ENCODE measurements at places on chromosomes 6 and 20. TPM values are rescaled to one million over a fixed set of nuclear protein-coding genes. Genes with fewer than 3 reads are reported as not detected.

The PRL gene
- not detected for total RNA-seq

DNA sequence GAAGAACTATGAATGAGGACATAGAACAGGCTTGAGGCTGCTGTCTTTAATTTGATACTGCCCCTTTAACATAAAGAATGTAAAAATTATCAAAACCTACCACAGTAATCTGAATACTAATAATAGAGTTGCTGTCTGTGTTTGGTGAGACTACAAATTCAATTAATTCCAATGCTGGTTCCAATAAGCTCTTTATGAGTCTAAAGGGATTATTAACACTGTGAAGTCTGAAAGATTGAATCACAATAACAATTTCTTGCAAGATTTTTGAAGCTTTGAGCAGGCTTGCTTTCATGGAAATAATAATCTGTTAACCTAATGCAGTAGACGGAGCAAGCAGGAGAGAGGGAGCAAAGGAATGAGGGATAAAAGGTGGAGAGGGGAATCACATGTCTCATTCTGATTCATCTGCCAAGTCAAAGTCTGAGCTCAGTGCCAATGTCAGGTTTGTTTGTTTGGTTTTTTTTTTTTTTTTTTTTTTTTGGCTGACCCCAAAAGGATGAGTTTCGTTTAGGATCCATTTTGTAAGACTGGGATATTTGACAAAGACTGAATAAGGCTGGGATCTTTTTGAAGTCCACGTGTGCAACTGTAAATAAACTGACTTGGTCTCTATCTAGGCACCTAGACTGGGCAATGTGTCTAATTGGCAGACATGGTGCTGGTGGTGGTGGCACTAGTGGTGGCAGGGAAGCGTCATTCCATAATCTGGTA lies 211.6 kb downstream of the RNF144B start:
- no peak for DNase-seq

DNA sequence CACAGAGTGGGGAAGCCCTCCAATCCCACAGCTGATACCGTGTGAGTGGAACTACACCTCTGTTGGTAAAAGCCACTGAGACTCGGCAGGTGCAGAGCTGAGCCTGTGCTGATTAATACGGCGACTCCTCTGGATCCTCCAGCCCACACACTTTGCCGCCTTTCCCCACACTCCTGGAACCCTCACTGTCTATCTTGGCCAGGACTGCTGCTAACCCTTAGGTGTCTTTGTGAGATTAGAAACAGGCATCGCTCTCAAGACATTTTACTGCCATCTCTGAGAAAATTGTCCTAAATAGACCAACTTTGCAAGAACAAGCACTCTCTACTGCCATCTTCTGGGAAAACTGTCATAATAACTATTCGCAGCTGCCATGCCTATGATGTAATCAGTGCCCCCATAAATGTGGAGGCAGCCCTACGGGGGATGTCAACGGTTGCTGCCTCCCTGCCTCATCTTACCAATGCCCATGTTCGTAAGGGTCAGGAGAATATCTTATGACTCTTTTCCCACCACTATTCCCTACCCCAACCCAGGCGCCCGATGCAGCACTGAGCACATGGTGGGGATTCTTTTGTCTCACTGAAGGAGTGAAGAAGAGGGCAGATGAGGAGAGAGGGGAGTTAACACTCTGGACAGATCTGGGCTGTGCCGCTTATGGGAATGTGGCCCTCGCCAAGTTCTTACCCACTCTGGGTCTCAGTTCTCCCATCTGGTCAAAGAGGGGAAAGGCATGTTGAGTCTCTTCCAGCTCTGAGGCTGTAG lies 26.1 kb upstream of the KCNB1 start:
- DNase-seq: peak; percentile 20

The PLEKHG1 gene
- 9.0 TPM for total RNA-seq

DNA sequence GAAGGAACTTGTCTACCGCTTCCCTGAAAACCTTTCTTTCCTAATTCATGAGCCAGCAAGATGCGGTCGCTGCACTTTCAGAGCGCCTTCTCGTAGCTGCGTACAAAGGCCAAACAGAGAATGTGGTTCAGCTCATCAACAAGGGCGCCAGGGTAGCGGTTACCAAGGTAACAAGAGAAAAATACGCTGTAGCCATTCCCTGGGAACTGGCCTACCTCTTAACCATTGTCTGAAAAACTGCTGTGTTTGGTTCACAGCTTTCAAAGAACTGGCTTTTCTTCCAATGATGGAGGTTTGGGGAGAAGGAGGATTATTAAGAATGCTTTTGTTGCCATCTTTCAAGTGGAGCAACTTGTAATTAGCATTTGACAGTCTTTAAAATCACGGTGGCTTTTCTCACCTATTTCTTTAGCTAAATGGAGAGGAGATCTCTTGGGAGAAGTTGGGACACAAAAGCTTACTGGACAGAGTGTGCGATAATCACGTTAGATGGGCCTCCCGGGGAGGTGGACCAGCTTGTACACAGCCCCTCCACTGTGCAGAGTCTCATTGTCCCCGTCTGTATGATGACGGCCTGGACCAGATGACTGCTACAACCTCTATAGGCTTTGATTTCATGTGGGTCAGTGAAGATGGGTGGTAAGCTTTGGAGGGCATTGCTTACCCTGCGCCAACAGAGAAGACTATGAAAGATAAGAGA lies 71.5 kb downstream of the LYRM2 start:
- DNase-seq: no peak

- DNase-seq: no peak
Measured at GRCh38 chr6:2731281-2731909, 19.3 kb downstream of the MYLK4 start.

The CTCFL gene
- not detected for total RNA-seq

DNA sequence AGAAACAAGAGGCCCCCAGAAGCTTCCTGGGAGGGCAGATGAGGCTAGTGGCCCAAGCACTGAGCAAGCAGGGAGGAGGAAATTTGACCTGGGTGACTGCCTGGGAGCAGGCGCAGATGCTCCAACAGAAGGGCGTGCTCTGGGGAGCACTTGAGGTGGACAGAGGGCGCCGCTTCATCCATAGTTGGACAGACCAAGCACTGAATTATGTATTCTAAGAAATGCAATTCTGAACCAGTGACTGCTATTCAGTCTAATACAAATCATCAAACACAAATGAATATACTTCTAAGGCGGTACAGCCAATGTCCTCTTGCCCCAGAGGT lies 28.7 kb upstream of the IRF4 start:
- no peak for DNase-seq

The RSPH4A gene
- total RNA-seq: 1.6 TPM

DNA sequence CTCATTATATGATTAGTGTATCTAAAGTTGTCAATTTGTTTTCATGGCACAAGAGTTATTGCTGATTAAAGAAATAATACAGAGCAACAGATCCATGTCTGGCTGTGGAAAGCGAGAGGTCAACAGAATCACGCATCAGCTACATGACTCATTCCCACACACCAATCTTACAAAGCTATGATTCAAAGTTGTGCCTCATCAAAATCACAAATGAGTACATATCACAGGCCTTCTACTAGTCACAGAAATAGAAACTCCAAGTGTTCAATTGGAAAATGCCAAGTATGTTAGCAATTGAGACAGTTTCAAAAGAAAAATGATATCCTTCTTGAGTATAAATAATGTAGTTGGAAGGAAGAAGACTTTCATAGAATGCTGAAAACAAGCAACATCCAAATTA lies 57.8 kb upstream of the NKAIN2 start:
- no peak for DNase-seq

GRCh38 chr6:32983964-32984621 lies 15.7 kb downstream of the BRD2 start:
- DNase-seq: no peak

GRCh38 chr6:115969207-115969929 lies 91.3 kb downstream of the FRK start:
- no peak for DNase-seq

The MAS1 gene
- total RNA-seq: 0.82 TPM

The GFOD1 gene
- 32.2 TPM for total RNA-seq

DNA sequence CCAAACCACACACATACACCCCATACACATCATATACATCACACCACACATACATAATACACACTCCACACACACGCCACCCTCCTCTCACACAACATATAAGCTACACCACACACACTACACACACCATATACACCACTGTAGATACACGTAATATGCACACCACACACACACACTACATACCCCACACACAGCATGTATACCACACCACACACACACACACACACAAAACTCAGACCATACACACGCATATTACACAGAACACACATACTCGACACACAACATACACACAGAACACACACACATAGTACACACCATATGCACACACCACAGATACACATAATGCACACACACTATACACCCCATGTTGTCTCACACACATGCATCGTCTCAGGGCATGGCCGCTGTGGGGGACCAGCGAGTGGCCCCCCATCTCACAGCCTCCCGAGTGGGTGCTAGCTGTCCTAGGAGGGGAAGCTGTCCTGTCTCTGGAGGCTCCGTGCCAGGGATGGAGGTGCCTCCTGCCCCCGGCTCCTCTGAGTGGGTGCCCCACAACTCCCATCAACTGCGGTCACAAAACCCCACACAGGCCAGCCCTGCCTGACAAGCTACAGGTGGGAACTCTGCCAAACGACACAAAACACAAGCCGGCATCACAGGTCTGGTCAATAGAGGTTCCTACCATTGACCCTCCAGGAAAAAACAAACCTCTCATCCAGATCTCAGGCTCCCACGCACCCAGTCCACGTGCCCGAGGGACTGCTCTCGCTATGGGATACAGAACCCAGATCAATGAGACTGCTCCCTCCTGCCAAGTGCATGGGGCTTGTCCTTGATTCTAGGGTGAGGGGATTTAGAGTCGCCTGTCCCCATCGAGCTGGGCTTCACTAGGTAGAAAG lies 49.1 kb downstream of the DACT2 start:
- DNase-seq: no peak

DNA sequence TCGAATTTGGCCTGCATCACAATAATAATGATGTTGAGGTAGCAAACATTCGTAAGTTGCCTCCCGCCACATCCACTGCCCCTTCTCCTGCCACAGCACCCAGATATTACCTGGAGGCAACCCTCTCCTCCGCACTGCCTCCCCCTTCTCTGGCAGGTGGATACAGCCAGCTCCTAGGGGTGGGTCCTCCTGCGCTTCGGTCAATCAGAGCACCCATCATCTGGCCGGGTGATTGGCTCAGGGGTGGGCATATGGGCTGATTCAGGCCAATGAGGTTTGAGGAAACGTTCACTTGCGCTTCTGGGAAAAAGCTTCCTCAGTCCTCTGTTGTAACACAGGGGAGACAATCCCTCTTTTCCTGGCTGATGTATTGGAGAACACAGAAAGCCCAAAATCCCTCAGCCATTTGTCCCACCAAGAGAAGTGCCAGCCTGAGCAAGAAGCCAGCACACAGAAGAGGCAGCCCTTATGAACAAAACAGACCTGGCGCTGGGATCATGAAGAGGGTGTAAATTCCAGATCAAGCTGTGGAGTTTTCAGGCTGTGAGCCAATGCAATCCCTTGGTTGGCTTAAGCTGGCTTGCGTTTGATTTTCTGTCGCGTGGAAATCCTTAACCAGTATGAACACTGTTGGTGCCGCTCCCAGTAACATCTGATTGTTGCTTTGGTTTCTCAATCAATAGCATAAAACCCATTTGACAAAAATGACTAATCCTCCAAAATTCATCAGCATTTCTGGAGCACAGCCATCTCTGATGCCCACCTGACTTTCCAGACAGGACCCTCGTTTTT lies 82.2 kb downstream of the PRDM1 start:
- no peak for DNase-seq

The BPIFA1 gene
- not detected for total RNA-seq

DNA sequence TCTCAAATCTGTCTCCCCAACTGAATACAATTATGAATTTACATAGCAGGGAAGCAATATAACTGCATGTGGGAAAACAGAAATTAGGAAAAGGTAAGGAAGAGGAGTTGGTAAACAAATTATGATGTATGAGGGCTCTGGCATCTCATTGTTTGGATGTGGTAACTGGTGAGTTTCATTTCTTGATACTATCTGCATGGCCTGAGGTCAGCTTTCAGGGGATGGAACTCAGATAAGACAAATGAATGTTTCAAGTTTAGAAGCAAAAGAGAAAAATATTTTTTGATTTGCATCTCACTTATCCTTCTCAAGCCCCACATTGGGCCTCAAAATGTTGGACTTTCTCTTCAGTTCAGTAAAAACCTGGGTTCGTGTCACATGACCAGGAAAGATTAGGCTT lies 302.2 kb upstream of the GJE1 start:
- no peak for DNase-seq

GRCh38 chr6:68473433-68474210 lies 161.5 kb upstream of the ADGRB3 start:
- DNase-seq: no peak

GRCh38 chr6:90689172-90689571 lies 102.3 kb upstream of the MAP3K7 start:
- no peak for DNase-seq

- DNase-seq: no peak
Measured at GRCh38 chr6:41167173-41167963, 4.5 kb upstream of the TREM2 start.

The ARMH2 gene
- not detected for total RNA-seq

- DNase-seq: no peak
Measured at GRCh38 chr6:79719248-79719960, 88.3 kb downstream of the SH3BGRL2 start.
